ENCODE measurements at places on chromosomes 11 and 22.

DNA sequence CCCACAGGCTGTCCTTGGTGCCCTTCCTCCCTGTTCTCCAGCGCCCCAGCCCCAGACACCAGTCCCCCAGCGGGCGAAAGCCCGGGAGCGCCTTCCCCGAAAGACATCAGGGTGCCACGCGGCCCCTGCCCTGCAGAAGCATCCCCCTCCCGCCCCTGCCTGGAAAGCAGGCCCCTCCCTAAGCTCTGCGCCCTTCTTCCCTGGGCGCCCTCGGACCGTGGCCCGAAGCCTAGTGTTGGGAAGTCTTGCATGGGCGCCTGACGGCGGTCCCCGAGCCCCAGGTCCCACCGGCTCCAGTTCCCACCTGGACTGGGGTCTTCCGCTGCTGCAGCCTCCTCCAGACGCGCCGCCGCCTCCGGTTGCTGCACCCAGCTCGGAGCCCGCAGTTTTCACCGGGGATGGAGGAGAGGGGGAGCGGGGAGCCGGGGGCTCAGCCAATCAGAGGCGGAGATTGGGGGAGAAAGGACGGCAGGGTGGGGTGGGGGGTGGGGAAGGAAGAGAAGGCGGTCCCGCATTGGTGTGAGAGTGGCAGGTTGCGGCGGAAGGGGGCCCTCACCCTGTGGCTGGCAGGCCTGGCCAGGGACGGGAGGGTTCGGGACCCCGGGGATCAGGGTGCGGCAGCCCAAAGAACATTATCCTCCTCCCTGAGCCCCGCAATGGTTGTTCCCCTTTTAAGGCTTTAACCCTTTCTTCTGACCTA, at the start of gene THY1:
Gene THY1, minus strand, starts transcription at position 364 of the 700 bp plus-strand sequence. CDS start 2,267 bp downstream, outside the sequence.
- no peak for DNase-seq

GRCh38 chr11:64767344-64768299, 7.8 kb upstream of the PYGM start:
- no peak for DNase-seq

DNA sequence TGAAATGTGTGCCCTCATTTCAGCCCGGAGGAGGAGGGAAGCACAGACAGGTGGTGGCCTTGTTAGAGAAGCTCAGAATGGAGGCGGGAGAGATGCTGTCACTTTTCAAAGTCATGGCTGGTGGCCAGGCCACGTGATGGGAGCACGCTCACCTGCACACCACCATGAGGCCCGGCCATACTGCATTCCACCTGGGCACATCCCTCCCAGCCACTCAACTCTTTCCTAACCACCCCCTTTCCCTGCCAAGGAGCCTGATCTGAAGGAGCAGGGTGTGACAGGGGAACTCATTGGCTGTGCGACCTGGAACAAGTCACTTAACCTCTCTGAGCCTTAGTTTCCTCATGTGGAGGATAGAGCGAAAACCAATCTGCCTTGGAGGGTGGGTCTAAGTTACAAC, 364.5 kb downstream of the CTTN start:
- no peak for DNase-seq

GRCh38 chr11:24734742-24735237, 237.9 kb downstream of the LUZP2 start:
- DNase-seq, result no peak

GRCh38 chr22:50041361-50042065, 16.6 kb downstream of the TTLL8 start:
- no peak for DNase-seq

DNA sequence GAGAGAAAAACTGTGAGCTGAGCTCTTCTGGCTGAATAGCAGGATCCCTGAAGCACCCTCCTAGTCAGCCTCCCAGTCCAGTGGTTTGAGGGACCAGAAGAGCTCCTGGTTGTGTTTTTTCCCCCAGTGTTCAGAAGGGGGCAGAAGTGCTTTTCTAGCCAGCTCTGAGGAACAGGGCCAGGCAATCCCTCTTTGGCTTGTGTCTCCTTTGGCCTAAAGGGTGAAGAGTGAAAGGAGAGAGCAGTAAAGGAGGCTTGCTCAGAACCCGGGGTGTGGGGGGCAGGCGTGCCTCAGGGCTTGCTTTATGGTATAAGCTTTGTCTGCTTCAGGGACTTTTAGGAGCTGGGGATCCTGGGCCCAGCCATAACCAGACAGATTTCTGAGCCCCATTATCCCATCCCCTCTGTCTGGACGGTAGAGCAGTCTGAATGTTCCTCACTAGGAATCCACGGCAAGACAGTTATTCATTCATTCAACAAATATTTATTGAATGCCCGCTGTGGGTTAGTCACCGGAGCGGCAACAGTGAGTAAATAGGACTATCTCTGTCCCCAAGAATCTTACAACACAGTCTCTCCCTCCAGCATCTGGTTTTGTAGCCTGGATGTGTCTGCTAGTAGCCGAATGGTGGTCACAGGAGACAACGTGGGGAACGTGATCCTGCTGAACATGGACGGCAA, 14.5 kb downstream of the ACP2 start:
- DNase-seq, result no peak

All from left renal pelvis (tissue), 4 donors.